ENCODE measurements at places on chromosomes 13 and 19.

- no peak for DNase-seq
Measured at GRCh38 chr13:36920616-36921185, 663 bp upstream of the SMAD9 start.

- DNase-seq: no peak
Measured at GRCh38 chr13:37187105-37187504, 81.6 kb upstream of the CSNK1A1L start.

DNA sequence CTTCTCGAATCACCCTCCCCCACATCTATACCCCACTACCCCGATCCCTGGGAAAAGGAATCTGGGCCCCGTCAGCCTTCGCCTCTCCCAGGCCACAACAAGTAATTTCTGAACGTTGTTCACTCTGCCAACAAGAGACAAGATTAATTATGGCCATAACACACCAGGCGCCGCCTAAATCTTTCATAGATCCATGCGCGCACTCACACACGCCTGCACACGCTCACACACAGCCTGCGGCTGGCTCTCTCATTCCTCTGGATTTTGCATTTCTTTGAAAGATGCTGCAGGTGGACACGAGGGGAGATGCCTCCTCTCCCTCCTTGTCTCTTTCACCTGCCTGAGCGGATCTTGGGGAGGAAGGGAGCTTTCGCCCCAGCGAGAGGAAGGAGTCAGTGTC lies 17.1 kb downstream of the ZNRF4 start:
- DNase-seq: no peak

GRCh38 chr13:99805361-99805760 lies 166.2 kb downstream of the ZIC5 start:
- no peak for DNase-seq

GRCh38 chr13:112796190-112796915 lies 106.5 kb downstream of the ATP11A start:
- DNase-seq: no peak

GRCh38 chr19:31315652-31316051 lies 33.6 kb downstream of the TSHZ3 start:
- DNase-seq: no peak

GRCh38 chr13:25110956-25111584 lies 15.1 kb downstream of the PABPC3 start:
- DNase-seq: no peak

- no peak for DNase-seq
Measured at GRCh38 chr19:31725051-31725450, 375.8 kb upstream of the TSHZ3 start.

GRCh38 chr13:45799451-45799850 lies 52.1 kb downstream of the SIAH3 start:
- DNase-seq: no peak

- no peak for DNase-seq
Measured at GRCh38 chr19:13748169-13748828, 16.0 kb upstream of the MRI1 start.

DNA sequence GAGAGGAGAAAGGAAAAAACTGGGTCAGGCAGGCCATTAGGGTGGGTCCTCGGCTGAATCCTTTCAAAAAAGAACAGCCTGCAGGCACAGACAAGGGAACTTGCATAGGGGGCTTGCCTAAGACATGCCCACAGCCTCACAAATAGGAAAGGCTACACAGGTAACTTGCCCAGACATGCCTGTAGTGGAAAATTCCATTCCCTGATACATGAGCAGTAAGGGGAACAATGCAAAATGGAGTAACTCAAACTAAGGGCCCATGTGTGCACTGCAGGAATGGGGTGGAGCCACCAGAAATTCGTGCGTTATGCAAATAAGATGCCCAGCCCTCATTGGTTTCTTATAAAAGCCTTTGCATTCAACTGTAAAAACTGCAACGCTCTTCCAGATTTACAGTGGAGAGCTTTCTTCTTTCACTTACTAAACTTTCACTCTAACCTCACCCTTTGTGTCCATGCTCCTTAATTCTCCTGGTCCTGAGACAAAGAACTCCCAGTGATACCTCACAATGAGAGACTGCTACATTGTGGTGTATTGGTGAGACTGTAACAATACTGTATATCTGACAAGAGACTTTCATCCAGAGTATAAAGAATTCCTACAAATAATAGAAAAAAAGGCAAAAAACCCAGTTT lies 59.5 kb upstream of the SLITRK1 start:
- DNase-seq: no peak

GRCh38 chr13:93355094-93355493 lies 128.5 kb downstream of the GPC6 start:
- no peak for DNase-seq

- no peak for DNase-seq
Measured at GRCh38 chr19:5051619-5052018, 82.7 kb downstream of the KDM4B start.

- DNase-seq: no peak
Measured at GRCh38 chr19:6604906-6605305, 14.0 kb upstream of the CD70 start.

DNA sequence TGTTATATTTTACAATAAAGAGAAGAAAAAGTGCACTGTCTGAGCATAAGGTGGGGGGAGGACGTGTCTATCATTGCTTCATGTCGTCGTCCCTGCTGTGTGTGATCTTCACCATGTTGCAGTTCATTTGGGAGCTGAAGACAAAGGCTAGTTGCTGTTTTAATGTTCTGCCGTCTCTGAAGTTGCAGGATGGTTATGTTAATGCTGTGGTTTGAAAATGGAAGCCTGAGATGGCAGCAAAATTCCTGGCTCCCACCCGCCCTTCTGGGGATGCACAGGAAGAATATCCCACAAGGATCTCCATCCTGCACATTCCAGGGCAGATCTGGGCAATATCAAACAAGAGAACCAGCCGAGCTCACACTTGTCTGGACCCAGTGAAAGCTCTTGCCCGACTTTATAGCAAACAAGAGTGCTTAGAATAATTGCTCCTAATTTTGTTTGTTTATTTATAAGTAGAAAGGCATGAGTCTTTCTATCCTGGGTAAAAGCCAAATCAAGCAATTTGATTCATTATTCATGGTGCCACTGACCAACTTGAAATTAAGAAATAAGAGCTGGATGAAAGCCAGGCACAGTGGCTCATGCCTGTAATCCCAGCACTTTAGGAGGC lies 110.3 kb upstream of the ABCC4 start:
- no peak for DNase-seq

- DNase-seq: no peak
Measured at GRCh38 chr13:41352935-41353840, 42.1 kb downstream of the NAA16 start.

- DNase-seq: no peak
Measured at GRCh38 chr13:47929156-47929555, 71.9 kb downstream of the SUCLA2 start.

DNA sequence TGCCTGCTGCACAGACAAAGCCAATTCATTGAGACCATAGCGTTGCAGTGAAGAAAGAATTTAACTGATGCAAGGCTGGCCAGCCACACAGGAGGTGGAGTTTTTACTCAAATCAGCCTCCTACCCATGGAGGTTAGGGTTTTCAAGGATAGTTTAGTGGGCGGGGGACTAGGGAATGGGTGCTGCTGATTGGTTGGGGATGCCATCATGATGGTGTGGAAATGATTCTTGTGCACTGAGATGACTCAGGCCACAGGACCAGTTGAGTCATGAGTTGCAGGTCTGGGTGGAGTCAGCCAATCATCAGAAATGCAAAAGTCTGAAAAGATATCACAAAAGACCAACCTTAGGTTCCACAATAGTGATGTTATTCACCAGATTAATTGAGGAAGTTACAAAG lies 359.6 kb downstream of the FOXO1 start:
- peak; percentile 63 for DNase-seq

GRCh38 chr19:47863514-47863936 lies 4.5 kb downstream of the TPRX2 start:
- DNase-seq: peak; percentile 99

DNA sequence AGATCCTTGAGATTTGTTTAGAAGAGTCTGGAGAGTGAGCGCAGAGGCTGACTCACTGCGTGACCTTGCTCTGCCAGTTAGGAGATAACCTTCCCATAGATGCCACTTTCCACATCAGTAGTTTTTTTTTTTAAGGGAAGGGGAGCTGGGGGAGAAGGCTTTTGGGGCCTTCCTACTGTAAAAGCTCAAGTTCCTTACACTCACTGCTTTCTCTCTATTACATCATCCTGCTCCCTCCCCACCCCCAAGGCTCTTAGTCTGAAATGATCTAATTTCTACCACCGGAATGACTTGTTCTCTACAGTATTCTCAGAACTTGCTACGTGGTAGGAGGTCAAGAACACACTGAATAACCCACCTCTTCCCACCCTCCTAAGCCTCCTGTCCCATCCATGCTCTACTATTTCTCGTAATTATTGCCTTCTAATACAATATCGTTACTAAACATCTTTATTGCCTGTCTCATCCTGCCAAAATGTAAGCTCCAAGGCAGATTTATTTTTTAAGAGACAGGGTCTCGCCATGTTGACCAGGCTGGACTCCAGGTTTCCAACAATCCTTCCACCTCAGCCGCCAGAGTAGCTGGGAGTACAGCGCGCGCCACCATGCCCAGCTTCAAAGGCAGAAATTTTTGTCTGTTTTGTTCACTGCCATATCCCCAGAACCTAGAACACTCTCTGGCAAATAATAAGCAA lies 1.2 kb downstream of the LONP1 start:
- DNase-seq: peak; percentile 60

DNA sequence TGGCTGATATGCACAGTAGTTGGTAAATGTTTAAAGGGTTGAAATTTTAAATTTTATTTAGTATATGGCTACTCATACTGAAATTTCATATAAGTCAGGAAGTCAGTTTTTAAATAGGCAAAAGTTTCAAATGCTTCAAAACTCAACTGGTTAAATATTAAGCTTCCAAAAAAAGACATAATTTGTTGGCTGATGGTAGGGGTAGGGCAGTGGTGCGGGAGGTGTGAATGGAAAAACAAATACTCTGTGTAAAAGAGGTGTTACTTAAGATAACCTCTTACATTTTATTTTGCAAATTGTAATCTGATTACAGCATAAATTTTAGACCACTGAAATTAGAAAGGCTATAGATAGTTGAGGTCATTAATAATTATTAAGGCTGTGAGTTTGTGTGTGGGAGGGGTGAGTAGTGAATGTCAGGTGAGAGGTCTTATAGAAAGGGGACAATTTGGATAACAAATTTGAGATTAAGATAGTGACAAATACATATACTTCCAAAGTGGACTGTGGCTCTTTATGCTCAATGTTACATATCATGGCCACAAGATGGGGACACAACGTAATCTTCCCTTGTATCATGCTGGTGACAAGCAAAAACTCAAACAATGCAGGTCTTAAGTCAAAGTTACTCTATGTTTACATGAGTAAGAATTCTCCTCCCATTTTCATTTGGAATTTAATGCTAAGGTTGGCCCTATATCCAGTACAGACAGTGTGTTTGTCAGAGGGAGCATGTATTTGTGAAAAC lies 36.6 kb upstream of the OXGR1 start:
- DNase-seq: no peak

- peak; percentile 96 for DNase-seq
Measured at GRCh38 chr19:7925171-7925851, 624 bp downstream of the CTXN1 start.

DNA sequence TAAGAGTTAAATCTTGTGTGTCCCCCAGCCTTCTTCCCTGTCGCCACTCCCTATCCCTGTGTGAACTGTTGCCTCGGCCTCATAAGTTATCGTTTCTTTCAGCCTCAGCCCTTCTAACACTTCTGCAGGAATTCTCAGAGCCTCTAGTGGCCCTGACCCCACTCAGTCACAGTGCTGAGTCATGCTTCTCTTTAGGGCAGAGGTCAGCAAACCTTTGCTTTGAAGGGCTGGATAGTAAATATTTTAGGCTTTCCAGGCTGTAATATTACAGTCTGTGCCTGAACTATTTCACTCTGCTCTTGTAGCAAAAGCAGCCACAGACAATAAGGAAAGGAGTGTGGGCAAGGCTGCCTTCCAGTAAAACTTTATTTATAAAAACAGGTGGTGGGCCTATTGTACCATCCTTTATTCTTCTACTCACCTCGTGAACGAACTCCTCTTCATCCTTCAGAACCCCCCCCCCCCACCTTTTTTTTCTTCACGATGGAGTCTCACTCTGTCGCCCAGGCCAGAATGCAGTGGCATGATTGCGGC lies 22.1 kb downstream of the MYO9B start:
- no peak for DNase-seq

DNA sequence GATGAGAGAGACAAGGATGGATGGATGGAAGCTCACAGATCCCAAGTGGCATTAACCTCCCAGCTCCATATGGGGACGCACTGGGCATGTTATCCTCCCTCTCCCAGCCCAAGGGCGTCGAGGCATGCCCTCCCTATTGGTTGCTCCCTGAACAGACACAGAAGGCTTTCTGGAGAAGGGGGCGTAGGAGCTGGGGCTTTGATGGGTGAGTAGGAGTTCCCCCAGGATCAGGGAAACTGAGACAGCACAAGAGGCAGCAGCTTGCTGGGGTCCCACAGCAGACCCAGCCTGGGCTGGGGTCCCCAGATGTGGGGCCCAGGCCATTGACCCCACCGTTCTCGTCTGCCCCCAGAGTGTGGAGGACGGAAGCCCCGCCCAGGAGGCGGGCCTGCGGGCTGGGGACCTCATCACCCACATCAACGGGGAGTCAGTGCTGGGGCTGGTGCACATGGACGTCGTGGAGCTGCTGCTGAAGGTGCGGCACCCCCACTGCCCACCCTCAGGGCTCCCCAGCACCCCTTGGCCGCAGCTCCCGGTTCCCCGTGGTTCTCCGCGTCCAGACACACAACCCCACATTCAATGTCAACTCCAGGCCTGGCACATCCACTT lies 7.5 kb upstream of the PIK3R2 start:
- DNase-seq: no peak

DNA sequence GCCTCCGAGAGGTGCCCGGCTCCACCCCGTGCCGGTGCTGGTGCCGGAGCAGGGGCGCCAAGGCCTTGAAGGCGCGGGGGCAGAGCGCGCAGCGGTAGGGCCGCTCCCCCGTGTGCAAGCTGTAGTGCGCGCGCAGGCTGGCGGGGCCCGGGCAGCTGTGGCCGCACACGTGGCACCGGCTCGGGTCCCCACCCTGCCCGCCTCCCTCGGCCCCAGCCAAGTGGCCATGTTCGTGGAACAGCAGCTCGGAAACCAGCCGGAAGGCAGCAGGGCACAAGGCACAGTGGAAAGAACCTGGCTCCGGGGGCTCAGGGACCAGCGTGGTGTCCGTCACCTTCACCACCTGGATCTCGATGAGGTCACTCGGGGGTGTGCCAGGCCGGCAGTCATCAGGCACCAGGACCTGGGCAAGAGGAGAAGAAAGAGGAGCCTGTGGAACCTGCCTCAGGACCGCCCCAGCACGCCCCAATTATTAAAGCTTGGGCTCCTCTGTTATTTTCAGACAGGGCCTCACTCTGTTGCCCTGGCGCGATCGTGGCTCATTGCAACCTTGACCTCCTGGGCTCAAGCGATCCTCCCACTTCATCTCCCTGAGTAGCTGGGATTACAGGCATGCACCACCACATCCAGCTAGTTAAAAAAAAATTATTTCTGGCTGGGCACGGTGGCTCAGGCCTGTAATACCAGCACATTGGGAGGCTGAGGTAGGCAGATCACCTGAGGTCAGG lies 2.0 kb downstream of the ZNF784 start:
- DNase-seq: no peak

GRCh38 chr13:40494946-40495620 lies 171.4 kb downstream of the FOXO1 start:
- DNase-seq: no peak

GRCh38 chr13:41543664-41544300 lies 86.4 kb downstream of the RGCC start:
- no peak for DNase-seq

- DNase-seq: no peak
Measured at GRCh38 chr13:77300176-77301037, 26.5 kb downstream of the MYCBP2 start.

All from activated CD8-positive, alpha-beta memory T cell treated with anti-CD3 and anti-CD28 coated beads, Interleukin-2, amount 50 U/mL, for 48 hours (primary cell).